Astrocyte of the spinal cord (primary cell): ENCODE measurements at places on chromosomes 4 and X.

DNA sequence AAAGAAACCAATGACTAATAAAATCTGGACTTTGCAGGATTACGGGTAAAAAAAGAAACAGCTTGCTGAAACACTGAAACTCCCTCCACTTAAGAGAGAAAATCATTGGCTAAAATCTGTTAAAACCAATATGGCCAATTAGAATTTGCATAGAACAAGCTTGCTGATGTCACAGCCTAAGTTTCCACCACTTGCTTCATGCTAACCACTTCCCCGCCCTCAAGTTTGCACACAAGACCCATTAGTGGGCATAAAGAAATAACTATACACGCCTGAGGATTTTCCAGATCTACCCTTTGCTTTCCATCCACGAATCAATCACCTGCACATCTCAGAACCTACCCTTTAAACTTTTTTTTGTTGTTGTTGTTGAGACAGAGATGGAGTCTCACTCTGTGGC, 42.7 kb upstream of the PHEX start:
- no peak for DNase-seq

- DNase-seq = no peak
Observed at GRCh38 chrX:1493412-1493811, 40.7 kb upstream of the ASMTL start.

GRCh38 chrX:69503228-69503781, 821 bp upstream of the NALF2 start:
- no peak for DNase-seq

DNA sequence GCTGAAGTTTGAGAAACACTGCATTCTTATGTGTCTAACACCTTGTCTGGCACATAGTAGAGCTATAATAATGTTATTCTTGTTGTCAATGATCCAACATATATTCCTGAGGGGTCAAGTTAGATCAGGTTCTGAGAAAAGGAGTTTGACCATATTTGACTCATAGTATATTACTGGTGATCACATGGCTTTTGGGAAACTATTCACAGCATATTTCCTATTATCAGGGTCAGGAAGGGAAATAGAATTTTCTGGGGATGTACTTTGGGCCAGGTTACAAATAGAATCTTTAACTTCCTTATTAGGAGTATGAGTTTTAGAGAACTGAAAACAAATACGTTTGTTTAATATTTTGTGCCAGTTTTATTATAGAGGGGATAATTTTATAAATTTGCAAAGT, 11.6 kb downstream of the IL15 start:
- DNase-seq = no peak

GRCh38 chr4:41475402-41475801, 62.6 kb upstream of the LIMCH1 start:
- DNase-seq = no peak

DNA sequence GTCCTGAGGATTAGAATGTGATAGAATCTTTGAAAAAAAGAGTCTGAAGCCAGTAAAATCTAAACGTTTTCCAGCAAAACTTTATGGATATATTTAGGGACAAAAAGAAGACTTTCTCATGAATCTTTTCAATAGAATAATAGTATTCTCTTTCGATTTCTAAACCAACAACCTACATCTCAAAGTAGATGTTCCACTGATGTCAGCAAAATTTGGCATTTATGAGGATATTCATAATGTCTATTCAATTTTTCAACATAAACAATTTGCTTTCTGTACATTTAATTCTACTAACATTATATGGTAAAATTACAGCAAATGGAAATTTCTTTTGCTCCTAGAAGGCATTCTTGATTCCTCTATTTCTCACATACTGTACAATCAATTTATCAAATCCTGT, 886.5 kb downstream of the CENPC start:
- no peak for DNase-seq

GRCh38 chr4:2832981-2833670, 10.5 kb upstream of the ADD1 start:
- no peak for DNase-seq

- peak; percentile 77 for DNase-seq
Observed at GRCh38 chr4:53777244-53777984, 186.1 kb upstream of the LNX1 start.

DNA sequence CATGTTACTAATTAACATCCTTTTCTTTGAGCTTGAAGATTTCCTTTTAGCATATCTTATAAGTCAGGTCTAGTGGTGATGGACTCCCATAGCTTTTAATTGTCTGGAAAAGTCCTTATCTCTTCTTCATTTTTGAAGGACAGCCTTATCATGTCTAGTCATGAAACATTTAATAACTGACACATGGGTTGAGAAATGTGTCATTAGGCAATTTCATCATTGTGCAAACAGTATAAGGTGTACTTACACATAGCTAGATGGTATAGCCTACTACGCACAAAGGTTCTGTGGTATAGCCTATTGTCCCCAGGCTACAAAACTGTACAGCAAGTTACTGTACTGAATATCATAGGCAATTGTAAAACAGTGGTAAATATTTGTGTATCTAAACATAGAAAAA, 34.5 kb upstream of the ALG13 start:
- DNase-seq = no peak

- no peak for DNase-seq
Observed at GRCh38 chrX:154317391-154317995, 21.9 kb downstream of the TKTL1 start.

DNA sequence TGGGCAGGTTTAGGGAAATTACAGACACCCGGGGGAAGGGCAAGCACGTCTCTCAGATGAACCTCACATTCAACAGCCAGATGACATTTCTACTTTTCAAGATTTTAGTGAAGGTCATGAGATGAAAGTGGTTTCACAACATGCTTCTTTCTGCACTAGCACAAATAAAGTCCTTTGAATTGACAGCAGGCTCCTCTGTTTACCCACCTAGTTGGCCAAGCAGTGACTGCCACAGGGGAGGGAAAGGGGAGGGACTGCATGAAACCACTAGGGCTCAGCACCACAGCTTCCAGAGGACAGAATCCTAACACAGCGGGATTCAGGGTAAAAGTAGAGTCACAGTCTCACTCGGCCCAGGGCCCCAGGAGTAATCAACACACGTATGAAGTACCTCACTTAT, 6.2 kb downstream of the RAB40A start:
- DNase-seq = no peak

- no peak for DNase-seq
Observed at GRCh38 chr4:79872738-79873137, 200.3 kb downstream of the ANTXR2 start.

DNA sequence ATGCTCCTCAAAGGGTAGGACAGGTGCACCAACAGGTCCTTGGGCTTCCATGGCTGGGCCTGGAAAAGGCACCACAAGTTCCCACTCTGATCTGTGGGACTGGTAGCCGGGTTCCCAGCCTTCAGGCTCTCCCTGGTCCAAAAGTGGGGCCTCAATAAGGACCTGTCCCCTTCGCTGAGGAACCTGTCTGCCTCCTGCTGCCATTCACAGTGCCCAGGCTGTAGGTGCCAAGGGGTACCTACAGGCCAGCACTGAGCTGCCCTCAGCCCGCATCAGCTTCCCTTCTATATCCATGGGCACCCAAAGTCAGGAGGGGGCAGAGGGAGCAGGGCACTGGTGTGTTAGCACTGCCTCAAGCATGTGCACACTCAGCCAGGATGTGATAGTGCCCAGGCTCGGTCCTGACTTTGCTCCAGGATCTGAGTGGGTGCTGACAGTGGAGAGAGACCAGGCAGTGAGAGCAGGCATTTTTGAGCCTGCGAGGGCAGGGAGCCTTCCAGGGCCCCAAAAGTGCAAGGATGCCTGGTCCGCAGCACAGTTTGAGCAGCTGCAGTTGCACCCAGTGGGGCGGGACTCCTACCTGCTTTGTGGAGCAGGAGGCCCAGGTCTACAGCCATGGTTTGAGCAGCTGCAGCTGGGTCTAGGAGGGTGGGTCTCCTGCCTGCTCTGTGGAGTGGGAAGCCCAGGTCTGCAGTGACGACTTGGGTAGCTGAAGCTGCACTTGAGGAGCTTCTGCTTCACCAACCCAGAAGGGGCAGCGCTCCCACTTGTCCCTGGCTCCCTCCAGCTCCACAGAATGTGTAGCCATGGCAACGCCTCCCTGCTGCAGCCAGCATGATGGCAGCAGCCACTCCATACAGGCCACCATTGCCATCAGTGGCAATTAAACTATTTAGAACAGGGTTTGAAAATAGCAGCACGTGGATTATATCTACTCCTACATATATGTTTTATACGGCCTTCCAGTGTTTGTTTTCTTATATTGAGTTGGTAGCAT, 376.4 kb downstream of the KCTD8 start:
- DNase-seq = no peak

DNA sequence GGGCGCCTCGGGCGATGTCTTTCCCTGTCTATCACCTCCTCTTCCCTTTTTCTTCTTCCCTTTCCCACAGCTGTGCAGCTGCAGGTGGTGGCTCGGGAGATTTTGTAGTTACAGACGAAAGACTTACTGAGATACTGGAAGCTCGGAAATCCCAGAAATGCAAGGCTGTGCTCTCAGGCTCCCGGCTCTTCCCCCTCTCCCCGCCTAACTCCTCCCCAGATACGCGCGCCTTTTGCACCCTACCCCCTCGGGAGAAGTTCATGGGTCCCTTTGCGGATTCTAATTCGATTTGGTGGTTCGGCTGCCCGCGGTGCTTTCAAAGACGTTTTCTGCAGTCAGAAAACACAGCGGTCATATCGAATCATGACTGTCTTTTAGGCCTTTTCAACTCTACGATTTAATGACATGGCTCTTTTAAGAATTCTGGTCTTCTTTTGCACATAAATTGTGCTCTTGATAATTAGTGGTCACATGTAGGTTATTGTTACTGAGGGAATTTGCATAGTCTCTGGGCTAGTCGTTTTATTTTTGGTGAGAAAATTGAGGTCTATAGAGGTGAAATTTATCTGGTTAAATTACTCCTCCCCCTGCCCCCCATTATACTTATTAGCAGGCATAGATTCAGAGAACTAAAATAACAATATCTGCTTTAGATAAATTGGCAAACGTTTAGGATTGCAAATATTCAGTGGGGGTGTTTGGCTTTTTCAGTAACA, 1.6 kb downstream of the SEPTIN11 start:
- peak; percentile 57 for DNase-seq

DNA sequence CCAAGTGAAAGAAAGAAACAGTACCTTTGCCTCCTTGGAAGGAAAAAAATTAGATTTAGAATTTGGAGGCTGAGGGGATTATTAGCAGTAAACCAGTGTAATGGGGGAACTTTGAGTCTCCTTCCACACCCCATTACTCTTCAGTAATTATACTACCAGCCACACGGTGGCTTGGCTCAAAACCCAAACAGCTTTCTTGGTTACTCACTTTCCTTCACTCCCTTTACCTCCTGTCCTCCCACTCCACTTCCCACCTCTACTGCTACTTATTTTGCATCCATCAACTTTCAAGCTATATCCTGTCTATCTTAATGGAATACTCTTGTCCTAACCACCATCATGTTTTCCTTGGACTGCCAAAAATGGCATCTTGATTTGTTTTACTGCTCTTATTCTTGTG, 310.6 kb upstream of the AADAT start:
- DNase-seq = no peak
